ENCODE measurements at places on chromosomes 5 and 9.

- peaks cover 46% of the 10 kb centered on the region for H3K4me1 ChIP-seq
- no peak overlapping the region for H3K4me3 ChIP-seq
Measured at GRCh38 chr5:76388236-76388635, 14.8 kb upstream of the IQGAP2 start.

DNA sequence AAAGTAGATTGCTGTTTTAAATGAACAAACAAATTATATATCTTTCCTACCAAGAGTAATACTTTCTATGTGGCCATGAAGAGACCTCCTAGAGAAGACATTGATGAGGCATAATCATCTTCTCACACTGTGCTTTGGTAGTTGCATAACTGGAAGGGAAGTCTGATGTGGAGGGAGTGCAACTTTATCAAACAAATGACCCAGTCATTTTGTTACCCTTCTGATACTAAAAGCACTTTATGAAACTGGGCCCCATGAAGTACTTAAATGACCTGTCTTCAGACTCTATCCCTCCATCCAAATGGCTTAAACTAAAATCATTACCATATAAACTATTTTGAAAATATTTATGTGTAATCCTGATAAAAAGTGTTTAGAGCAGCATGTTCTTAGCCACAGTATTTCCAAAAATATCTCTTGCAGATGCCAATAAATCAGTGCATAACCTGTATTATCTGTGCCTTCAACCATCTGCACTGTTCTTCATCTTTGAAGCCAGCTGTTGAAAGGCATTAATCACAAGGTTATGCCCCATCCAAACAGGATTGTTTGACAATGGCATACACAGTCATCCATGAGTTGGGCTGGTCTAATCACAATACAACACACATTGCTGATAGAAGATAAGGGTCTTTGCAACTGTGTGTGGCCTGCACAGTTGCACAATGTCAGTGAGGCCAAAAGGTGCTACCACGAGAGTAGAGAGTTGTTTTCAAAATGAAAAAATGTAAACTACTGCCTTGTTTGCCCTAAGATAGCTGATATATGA lies 31.9 kb upstream of the MIER3 start:
- H3K4me3 ChIP-seq, result no peak overlapping the region
- H3K27me3 ChIP-seq, result no peaks in the 10 kb centered on the region
- no peak overlapping the region for H3K27ac ChIP-seq
- DNase-seq, result no peak

- no peak overlapping the region for H3K27ac ChIP-seq
- H3K4me1 ChIP-seq, result no peaks in the 10 kb centered on the region
- peaks cover 9% of the 10 kb centered on the region for H3K27me3 ChIP-seq
Measured at GRCh38 chr5:168808051-168808616, 229.0 kb upstream of the PANK3 start.

GRCh38 chr5:115939059-115939458 lies 23.2 kb upstream of the LVRN start:
- no peaks in the 10 kb centered on the region for H3K27me3 ChIP-seq
- DNase-seq, result no peak
- no peak overlapping the region for H3K27ac ChIP-seq
- H3K36me3 ChIP-seq, result no peaks in the 10 kb centered on the region
- H3K4me1 ChIP-seq, result no peaks in the 10 kb centered on the region

GRCh38 chr9:20353931-20354652 lies 268.2 kb downstream of the MLLT3 start:
- no peak for DNase-seq
- no peak overlapping the region for H3K4me3 ChIP-seq
- H3K4me1 ChIP-seq, result peaks cover 22% of the 10 kb centered on the region
- no peaks in the 10 kb centered on the region for H3K27me3 ChIP-seq
- H3K27ac ChIP-seq, result no peak overlapping the region

GRCh38 chr5:1504069-1504595 lies 19.6 kb downstream of the LPCAT1 start:
- DNase-seq, result no peak
- H3K27ac ChIP-seq, result no peak overlapping the region
- peaks cover 18% of the 10 kb centered on the region for H3K4me1 ChIP-seq
- no peaks in the 10 kb centered on the region for H3K27me3 ChIP-seq
- H3K4me3 ChIP-seq, result no peak overlapping the region

GRCh38 chr5:6576861-6577501 lies 55.9 kb downstream of the NSUN2 start:
- no peaks in the 10 kb centered on the region for H3K4me1 ChIP-seq
- H3K27me3 ChIP-seq, result peaks cover 30% of the 10 kb centered on the region
- no peak overlapping the region for H3K4me3 ChIP-seq
- no peak overlapping the region for H3K27ac ChIP-seq
- peak; percentile 42 for DNase-seq
- no peaks in the 10 kb centered on the region for H3K36me3 ChIP-seq

DNA sequence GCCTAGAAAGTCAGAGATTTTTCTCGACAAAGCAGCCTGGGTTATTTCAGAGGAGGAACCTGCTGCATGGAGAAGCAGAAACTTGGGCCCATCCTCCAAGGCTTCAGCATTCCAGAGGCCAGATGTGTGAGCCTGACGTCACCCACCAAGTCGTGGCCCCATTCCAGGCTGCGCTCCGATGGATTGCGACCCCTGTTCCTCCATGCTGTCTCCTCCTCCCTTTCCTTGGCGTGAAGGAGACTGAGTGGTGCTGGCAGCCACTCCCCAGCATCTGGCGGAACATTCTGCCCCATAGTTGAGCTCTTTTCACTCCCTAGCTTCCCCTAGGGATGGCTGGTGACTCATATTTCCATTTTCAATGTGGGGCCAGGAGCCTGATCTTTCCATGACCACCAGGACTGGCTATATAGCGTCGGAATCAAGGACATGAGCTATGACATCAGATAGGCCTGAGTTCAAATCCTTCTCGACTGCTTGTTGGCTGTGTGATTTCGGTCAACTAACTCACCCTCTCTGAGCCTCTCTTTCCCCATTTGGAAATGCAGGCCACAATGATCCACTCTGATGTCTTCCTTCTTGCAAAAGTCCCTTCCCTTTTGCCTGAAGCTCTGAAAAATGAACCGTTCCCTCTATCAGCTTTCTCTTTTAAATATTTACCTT lies 24.5 kb upstream of the DUSP1 start:
- no peak overlapping the region for H3K4me3 ChIP-seq
- H3K27me3 ChIP-seq, result no peaks in the 10 kb centered on the region
- no peak for DNase-seq

DNA sequence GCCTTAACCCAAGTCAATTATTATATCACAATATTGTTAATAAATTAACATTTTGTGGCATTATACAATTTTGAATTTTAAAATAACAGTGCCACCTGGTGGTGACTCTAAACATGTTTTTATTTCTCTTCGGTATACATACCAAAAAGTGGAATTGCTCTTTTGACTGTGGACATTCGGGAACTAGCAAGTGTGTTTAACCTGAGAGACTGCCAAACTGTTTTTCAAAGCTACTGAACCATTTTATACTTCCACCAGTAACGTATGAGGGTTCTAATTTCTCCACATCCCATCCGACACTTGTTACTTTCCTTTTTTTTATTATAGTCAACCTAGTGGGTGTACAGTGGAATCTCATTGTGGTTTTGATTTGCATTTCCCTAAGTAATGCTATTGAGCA lies 18.3 kb upstream of the HSDL2 start:
- DNase-seq, result peak; percentile 69
- no peaks in the 10 kb centered on the region for H3K36me3 ChIP-seq
- H3K27me3 ChIP-seq, result no peaks in the 10 kb centered on the region
- H3K4me1 ChIP-seq, result no peaks in the 10 kb centered on the region

DNA sequence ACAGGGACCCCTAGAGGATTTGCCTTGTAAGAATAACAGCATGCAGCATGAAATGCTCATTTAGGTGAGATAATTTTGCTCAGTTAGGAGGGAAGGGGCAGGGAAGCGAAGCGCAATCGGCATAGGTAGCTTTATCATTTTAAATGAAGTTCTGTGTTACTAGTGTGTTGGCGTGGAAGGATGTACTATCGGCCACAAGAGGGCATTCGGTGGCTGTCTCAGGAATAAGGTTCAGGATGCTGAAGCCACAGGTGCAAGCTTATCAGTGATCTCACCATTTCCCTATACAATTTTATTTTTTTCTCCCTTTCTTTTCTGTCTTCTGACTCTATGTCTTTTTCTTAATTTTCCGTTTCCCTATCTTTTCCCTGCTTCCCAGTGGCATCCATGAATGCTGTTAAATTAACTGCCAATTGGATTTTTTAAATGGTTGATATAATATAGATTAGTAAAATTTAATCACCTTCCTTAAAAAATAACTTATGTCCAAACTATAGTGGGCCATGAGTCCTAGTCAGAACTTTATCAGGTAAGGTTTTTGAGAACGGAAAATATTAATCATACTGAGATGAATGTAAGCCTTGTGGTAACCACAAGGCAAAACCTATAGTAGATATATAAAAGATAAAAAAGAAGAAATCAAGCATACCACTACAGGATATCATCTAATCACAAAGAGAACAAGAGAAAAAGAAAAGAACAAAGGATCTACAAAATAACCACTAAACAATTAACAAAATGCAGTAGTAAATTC lies 1.2 kb upstream of the INSL6 start:
- H3K27me3 ChIP-seq, result no peaks in the 10 kb centered on the region
- no peak overlapping the region for H3K27ac ChIP-seq
- no peaks in the 10 kb centered on the region for H3K36me3 ChIP-seq

GRCh38 chr5:43036409-43036808 lies 3.7 kb downstream of the ANXA2R start:
- H3K36me3 ChIP-seq, result no peaks in the 10 kb centered on the region
- peak; percentile 16 for DNase-seq
- no peak overlapping the region for H3K27ac ChIP-seq

DNA sequence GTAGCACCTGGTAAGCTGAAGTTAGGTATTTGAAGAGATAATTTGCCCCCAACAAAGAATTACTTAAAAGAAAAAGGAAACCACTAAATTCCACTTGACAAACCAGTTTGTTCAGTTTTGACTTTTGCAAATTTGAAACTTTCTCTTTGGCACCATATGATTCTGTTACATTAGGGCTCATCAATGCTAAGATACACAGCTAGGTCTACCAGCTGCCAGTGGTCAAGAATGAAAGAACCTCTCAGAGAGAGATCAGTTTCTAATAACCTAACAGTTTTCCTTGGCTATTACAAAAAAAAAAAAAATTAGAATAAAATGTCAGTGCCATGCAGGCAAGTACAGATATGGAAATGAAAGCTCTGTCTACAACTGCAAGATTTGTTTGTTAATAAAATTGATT lies 92.3 kb downstream of the CAAP1 start:
- no peaks in the 10 kb centered on the region for H3K27me3 ChIP-seq
- no peak for DNase-seq
- no peak overlapping the region for H3K4me3 ChIP-seq
- no peaks in the 10 kb centered on the region for H3K36me3 ChIP-seq
